ENCODE measurements at places on chromosomes 12 and 14.

DNA sequence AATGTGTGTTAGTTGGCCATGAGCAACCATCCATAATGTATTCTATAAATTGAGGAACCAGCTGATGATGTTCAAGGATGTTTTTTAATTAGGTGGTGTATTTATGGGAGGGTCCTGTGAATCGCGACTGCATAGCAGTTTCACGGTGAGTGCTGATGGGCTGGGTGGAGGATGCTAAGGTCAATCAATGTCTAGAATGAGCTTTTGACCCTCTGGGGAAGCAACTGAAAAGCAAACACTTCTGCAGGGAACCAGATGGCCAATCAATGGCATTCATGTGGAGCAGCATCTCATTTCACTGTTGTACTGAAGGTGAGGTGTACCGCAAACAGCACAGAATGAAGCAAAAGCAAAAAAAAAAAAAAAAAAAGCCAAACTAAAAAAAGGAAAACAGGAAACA, 676.1 kb upstream of the TMEM132C start:
- DNase-seq: peak; percentile 39

- no peak for DNase-seq
Measured at GRCh38 chr14:91290986-91291385, 46.5 kb upstream of the GPR68 start.

GRCh38 chr12:103086471-103086870, 129.0 kb downstream of the ASCL1 start:
- no peak for DNase-seq

DNA sequence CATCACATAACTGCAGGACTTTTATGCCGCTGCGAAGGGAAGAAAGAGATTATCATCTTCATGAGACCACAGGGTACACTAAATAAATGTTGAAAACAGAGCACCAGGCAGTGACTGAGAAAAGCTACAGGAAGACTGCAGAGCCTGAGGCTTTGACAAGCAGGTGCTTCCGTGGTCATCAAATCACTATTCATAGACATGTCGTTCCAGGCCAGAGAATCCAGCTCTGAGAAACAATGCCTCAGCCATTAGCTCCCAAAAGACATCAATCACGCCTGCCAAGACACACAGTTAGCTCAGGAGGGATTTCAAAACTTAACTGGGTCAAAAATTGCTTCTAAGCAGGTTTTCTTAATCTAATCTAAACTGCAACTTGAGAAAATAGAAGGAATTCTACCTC, 47.2 kb upstream of the GARIN6 start:
- peak; percentile 24 for DNase-seq

GRCh38 chr14:90523544-90523943, 126.7 kb downstream of the CALM1 start:
- DNase-seq: no peak

DNA sequence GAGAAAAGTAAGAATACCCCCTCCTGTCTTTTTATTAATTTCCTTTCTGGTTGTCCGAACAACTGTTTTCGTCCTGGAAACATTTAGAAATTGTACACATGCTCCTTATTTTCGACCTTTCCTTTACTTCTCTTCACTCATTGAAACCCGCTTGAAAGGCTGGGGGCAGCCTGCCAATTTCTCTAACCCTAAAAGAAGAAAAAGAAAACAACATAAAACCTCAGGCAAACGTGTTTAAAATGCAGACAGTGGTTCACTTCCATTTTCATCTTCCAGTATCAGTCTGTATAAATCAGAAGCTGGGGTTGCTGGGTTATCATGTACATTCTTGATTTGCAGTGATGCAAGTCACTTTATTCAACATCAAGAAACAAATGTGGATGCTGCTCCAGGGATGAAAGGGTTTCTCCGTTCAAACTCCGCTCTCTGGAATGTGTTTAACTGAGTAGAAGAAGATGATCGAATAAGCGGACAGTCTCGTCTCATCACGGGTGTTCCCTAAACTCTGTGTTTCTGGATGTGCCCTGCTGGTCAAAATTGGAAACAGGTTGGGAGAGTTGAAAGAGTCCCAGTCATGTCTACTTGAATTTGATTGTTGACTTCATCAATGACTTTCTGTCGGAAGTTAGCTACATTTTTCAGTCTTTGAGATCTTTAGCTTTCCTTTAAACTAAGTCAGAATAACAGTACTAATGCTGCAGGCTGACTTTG, 1042.2 kb downstream of the BCL11B start:
- no peak for DNase-seq

DNA sequence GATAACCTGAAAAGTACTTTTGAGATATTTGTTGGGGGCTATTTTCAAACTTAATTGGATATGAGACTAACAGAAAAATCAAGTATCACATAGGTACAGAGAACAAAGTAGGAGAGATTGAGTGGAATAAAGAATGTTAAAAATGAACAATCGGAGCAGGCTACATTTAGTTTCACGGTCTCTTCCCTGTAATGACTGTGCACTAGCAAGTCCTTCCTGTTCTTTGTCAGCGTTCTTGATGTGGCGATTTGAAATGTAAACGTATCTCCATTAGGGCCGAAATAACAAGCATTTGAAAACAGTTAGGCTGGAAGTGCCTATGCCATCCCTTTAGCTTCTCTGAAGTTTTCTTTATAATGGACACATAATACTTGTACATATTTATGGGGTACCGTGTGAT, 31.0 kb downstream of the SLC25A29 start:
- no peak for DNase-seq

- DNase-seq: no peak
Measured at GRCh38 chr12:53069621-53070410, 9.4 kb downstream of the SPRYD3 start.

DNA sequence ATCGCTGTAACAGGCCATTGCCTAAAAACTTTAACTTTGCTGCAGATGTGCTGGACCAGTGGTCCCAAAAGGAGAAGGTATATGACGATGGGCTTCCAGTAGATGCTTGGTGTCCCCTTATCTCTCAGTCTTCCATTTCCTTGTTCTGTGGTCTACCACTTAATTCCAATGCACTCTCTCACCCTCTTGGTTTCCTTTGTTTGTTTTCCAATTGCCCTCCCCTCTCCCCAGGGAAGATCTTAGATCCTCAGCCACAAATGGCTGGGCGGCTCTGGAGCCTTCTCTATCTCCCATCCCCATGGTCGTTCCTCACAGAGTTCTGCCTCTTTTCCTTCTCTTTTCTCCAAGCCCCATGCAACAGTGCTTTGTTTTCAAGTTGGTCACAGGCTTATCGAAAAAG, 584 bp downstream of the ACSM4 start:
- DNase-seq: no peak

GRCh38 chr12:94511506-94511905, 51.8 kb upstream of the CEP83 start:
- no peak for DNase-seq

GRCh38 chr12:113478351-113479011, 6.8 kb upstream of the LHX5 start:
- peak; percentile 42 for DNase-seq

GRCh38 chr12:58346032-58346632, 404.8 kb downstream of the ATP23 start:
- peak; percentile 39 for DNase-seq

- no peak for DNase-seq
Measured at GRCh38 chr12:80154261-80154660, 54.9 kb downstream of the OTOGL start.

DNA sequence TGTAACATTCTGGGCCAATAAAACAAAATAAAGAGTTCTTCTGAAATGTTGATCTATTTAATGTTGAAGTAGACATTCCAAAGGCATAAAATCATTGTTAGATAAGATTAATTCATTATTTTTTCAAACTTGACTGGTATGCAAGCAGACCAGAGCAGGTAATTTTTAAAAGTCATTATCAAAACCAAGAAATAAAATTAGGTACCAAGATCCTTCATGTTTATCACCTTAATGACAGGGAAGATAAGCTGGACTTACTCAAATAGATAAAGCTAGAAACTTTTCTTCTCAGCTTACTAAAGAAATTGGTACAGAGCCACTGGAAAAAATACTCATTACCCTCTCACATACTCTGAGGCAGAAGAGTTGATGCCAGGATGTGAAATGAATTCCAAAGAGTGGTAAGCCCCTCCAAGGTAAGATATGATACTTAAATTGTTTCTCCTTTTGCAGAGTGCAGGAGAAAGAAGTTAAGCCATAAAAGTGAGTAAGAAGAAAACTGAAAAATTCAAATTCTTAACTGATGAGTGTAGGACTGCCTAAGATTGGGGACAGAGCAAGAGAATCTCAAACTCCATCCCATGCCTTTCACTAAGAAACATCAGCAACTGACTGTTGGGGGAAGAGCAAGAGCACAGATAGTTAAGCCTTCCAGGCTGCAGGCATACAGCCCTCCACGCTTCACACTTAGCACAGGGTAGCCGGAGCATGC, 111.9 kb downstream of the SLC41A2 start:
- no peak for DNase-seq

DNA sequence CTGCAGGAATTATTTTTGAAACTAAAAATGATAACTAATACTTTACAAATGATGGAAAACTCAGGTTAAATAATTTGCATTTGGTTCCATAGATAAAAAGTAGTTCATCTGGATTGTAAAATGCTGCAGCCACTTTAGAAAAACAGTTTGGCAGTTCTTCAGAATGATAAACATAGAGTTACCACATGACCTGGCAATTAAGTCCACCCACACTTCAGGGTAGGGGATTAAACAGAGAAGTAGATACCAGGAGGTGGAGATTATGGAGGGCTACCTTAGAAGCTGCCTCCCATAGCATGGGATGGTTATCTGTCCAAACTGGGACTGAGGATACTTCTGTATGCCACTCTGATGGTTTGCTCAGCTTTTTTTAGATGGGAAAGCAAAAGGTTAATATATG, 22.2 kb downstream of the ARF6 start:
- DNase-seq: no peak

- no peak for DNase-seq
Measured at GRCh38 chr14:77040741-77041653, 12.5 kb upstream of the IRF2BPL start.

DNA sequence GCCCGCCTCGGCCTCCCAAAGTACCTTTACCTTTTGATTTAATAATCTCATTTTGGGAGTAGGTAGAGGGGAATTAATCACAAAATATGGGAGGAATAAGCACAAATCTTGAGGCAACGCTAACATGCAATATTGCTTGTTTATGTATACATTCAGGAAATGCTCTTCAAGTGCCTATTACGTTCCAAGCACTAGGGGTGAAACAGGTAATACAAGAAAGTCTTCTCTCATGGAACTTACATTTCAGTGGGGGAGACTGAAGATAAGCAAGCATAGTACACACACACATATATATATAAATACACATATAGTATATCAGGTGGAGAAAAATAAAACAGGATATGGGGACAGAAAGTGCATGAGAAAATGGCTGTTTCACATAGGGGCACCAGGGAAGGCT, 19.0 kb upstream of the ERC1 start:
- DNase-seq: no peak

- peak; percentile 58 for DNase-seq
Measured at GRCh38 chr14:50875359-50876070, 3.7 kb downstream of the ABHD12B start.

GRCh38 chr14:103916636-103917262, 11.5 kb upstream of the TDRD9 start:
- DNase-seq: no peak

- DNase-seq: no peak
Measured at GRCh38 chr12:77044721-77045120, 20.6 kb downstream of the E2F7 start.

- DNase-seq: no peak
Measured at GRCh38 chr14:24232645-24233537, at the start of gene GMPR2. Gene GMPR2 (plus strand): TSS chr14:24232929. CDS start chr14:24233254, 325 bp downstream.

DNA sequence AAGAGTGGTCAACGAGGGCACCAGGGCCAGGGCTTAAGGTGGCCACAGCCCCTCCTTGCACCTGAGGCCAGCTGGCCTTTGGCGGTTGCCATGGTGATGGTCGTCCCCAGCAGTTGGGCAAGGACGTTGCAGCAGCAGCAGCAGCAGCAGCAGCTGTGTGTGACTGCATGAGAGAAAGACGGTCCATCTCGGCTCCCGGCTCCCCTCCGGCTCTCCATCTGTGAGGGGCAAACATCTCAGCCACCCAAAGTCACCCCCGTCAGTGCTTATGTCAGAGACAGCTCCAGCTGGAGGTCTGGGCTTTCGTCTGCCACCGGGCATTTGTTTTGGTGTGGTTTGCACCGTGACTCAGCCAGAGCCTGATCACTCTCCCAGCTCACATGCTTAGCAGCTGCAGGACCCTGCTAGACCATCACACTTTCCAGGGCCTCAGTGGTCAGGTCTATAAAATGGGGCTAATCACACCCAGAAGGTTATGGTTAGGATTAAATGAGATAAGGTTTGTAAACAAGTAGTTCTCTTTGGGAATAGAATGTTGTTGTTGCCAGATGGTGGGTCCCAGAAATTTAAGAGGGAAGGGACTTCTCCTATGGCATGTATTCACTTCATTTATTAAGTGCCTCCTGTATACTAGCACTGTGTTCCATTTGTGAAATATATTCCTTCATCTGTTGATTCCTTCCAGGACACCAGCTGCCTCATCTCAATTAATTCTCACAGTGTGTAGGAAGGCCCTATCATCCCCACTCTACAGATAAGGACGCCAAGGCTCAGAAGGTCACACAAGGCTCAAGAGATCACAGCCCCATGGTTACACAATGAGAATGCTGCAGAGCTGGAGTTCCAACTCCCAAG, 212.6 kb upstream of the LHX5 start:
- no peak for DNase-seq

DNA sequence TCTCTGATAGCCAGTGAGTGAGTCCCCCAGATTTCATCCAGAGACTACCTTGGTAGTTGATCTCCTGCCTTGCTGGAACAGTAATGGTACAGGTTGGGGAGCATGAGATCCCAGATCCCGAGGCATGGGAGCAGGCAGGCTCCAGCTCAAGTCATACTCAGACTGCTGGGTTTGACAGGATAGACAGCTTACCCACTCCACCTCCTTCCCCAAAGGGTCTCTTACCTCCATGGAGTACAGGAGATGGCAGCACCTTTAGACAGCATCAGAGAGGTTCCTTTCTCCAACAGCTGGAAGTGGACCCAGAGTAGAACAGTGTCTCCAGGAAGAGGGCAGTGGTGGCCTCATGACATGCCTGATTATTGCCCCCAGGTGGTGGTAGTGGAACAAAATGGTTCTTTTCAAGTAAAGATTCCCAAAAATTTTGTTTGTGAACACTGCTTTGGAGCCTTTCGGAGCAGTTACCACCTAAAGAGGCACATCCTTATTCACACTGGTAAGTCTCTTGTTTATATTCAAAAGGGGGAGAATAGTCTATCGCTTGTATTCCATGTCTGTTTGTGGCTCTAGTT, 4.9 kb upstream of the CSAD start:
- no peak for DNase-seq
